ENCODE measurements at places on chromosomes 12 and 14.

DNA sequence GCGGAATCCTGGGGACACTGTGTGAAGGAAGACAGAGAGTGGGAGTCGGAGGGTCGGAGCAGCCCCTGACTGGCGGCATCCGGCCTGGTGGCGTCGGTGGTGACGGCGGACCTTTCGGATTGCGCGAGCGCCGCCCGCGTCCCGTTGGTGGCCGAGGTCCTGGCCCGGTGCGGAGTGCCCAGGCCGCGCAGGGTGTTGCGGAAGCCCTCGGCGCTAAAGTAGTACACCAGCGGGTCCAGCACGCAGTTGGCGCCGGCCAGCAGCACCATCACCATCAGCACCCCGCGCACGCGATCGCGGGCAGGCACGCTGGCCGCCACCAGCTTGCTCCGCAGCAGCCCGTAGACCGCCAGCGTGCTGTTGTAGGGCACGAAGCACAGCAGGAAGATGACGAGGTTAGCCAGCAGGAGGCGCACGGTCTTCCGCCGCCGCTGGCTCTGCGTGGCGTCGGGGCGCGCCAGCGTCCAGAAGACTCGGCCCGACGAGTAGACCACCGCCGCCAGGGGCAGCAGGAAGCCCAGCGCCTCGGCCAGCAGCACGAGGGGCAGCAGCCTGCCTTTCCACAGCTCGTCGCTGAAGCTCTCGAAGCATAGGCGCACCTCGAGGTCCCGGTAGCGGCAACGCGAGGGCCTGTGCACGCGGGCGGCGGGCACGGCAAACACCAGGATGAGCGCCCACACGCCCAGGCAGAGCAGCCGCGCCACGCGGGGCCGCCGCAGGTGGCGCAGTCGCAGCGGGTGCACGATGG, 13.1 kb upstream of the CHD4 start:
- DNase-seq, result peak; percentile 57
- H3K27me3 ChIP-seq, result no peaks in the 10 kb centered on the region
- peaks cover 5% of the 10 kb centered on the region for H3K36me3 ChIP-seq
- H3K4me3 ChIP-seq, result no peak overlapping the region

DNA sequence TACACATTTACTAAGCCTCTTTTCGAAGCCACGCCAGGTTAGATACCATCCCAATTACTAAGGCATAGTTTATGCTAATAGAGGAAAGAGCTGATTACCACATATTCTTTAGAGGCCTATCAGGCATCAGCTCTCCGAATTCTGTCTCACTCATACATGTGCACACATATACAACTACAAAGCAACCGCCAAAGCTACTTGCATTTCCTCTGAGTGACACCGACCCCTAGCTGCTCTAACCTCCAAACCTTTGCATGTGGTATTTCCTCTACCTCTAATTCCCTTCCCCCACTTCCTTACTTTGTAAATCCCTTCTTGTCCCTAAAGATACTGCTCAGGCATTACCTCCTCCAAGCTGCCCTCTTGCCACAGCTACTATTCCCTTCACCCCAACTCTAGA, 107.2 kb downstream of the DUSP6 start:
- peaks cover 2% of the 10 kb centered on the region for H3K27me3 ChIP-seq
- peaks cover 29% of the 10 kb centered on the region for H3K36me3 ChIP-seq
- DNase-seq, result peak; percentile 83
- peaks cover 61% of the 10 kb centered on the region for H3K4me1 ChIP-seq
- H3K27ac ChIP-seq, result peak overlapping the region; percentile 89
- peak overlapping the region; percentile 50 for H3K4me3 ChIP-seq

- no peaks in the 10 kb centered on the region for H3K36me3 ChIP-seq
- H3K27ac ChIP-seq, result no peak overlapping the region
Observed at GRCh38 chr14:75972801-75973421, 8.9 kb downstream of the TGFB3 start.

- DNase-seq, result no peak
- no peaks in the 10 kb centered on the region for H3K27me3 ChIP-seq
- H3K4me1 ChIP-seq, result peaks cover 51% of the 10 kb centered on the region
- no peak overlapping the region for H3K4me3 ChIP-seq
Observed at GRCh38 chr14:58281969-58282368, 16.4 kb upstream of the ARID4A start.

GRCh38 chr14:104978746-104979691, 845 bp upstream of the AHNAK2 start:
- DNase-seq, result no peak
- peaks cover 20% of the 10 kb centered on the region for H3K4me1 ChIP-seq
- H3K27me3 ChIP-seq, result peaks cover 24% of the 10 kb centered on the region
- H3K27ac ChIP-seq, result peak overlapping the region; percentile 48
- H3K4me3 ChIP-seq, result peak overlapping the region; percentile 27
- H3K36me3 ChIP-seq, result peaks cover 2% of the 10 kb centered on the region

DNA sequence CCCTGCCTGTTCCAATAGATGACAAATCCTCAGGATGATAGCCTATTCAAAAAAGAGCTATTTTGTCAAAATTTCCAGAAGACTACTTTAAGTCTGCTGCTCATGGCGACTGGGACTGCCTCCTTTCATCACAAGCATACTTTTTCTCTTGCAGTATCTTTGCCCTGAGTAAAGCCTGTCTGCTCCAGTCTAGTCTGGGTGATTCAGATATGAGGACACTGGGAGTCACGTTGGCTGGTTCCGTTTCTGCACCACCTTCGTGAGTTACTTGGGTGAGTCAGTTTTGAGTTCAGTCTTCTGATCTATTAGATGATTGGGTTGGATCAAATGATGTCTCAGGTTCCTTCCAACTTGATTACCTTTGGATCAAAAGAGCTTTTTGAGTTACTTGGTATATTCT, 301.3 kb upstream of the STXBP6 start:
- H3K4me1 ChIP-seq, result no peaks in the 10 kb centered on the region
- no peaks in the 10 kb centered on the region for H3K27me3 ChIP-seq
- no peaks in the 10 kb centered on the region for H3K36me3 ChIP-seq
- H3K27ac ChIP-seq, result no peak overlapping the region
- no peak overlapping the region for H3K4me3 ChIP-seq

GRCh38 chr12:49511410-49511809, 27.4 kb upstream of the KCNH3 start:
- no peak for DNase-seq

DNA sequence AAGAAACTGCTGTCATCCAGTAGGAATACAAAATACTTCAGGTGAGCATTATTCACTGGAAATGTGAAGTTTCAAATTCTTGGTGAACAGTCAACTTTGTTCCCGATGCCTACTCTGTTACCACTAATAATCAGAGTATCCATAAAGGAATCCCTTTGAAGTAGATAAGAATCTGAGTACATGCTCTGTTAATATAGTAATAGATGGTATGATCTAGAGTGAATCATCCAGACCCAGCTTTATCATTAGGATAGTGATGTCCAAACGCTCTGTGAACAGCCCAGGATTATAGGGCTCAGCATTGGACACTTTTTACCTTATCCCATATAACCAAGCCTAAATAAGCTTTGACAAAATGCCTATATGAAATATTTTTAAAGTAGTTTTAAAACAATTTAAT, 33.3 kb downstream of the PPP2R3C start:
- H3K27ac ChIP-seq, result no peak overlapping the region
- no peak for DNase-seq
- H3K4me1 ChIP-seq, result no peaks in the 10 kb centered on the region

GRCh38 chr12:73769337-73769736, 768.3 kb upstream of the ATXN7L3B start:
- H3K27ac ChIP-seq, result no peak overlapping the region
- H3K4me1 ChIP-seq, result no peaks in the 10 kb centered on the region
- no peak for DNase-seq
- no peaks in the 10 kb centered on the region for H3K27me3 ChIP-seq
- no peaks in the 10 kb centered on the region for H3K36me3 ChIP-seq
- no peak overlapping the region for H3K4me3 ChIP-seq

- no peaks in the 10 kb centered on the region for H3K36me3 ChIP-seq
- H3K4me1 ChIP-seq, result no peaks in the 10 kb centered on the region
- H3K27ac ChIP-seq, result no peak overlapping the region
- DNase-seq, result no peak
Observed at GRCh38 chr12:77097846-77098245, 32.5 kb upstream of the E2F7 start.

GRCh38 chr14:61153431-61153830, 127.7 kb downstream of the TMEM30B start:
- H3K27me3 ChIP-seq, result peaks cover 4% of the 10 kb centered on the region
- H3K27ac ChIP-seq, result no peak overlapping the region
- no peaks in the 10 kb centered on the region for H3K36me3 ChIP-seq
- no peaks in the 10 kb centered on the region for H3K4me1 ChIP-seq
- DNase-seq, result no peak

- H3K36me3 ChIP-seq, result peaks cover 24% of the 10 kb centered on the region
- H3K27ac ChIP-seq, result no peak overlapping the region
- peaks cover 28% of the 10 kb centered on the region for H3K4me1 ChIP-seq
- H3K4me3 ChIP-seq, result no peak overlapping the region
- no peak for DNase-seq
- no peaks in the 10 kb centered on the region for H3K27me3 ChIP-seq
Observed at GRCh38 chr14:89198544-89199329, 218.3 kb downstream of the FOXN3 start.

DNA sequence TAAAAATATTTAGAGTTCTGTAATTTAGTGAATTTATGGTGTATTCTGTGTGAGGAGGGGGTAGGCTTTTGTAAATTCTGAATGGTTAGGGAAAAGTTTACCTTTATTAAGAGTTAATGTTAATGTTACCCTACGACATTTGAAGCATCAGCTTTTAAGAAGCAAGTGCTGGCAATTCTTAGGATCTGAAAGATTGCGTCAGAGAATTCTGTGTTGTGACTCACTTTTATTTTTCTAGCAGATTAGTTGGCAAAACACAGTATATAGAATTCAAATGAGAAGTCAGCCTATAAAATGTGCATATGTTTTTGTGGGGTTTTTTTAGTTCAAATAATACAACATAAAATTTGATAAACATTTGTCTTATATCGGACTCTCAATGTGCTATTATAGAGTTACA, 97.6 kb downstream of the RAD52 start:
- peaks cover 19% of the 10 kb centered on the region for H3K4me1 ChIP-seq
- no peak for DNase-seq
- H3K4me3 ChIP-seq, result no peak overlapping the region
- H3K27ac ChIP-seq, result peak overlapping the region; percentile 62
- H3K36me3 ChIP-seq, result peaks cover 30% of the 10 kb centered on the region

DNA sequence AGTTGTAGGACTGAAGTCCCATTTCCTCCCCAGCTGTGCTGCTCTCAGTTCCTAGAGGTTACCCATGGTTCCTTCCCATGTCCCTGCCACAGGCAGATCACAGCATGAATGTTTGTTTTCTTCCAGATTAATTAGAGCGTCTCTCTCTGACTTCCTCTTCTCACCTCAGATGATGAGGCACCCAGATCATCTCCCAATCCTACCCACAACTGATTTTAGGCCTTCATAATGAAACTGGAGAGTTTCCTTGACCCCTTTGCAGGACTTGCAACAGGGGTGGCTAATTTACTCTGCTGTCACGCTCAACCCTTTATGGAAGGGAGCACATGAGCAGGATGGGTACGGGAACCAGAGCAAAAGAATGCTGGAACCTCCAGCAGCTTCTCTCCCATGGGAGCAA, 32.1 kb upstream of the TXNRD1 start:
- peaks cover 2% of the 10 kb centered on the region for H3K27me3 ChIP-seq
- no peak for DNase-seq
- peaks cover under 1% of the 10 kb centered on the region for H3K4me1 ChIP-seq
- H3K27ac ChIP-seq, result no peak overlapping the region
- no peak overlapping the region for H3K4me3 ChIP-seq
- no peaks in the 10 kb centered on the region for H3K36me3 ChIP-seq

DNA sequence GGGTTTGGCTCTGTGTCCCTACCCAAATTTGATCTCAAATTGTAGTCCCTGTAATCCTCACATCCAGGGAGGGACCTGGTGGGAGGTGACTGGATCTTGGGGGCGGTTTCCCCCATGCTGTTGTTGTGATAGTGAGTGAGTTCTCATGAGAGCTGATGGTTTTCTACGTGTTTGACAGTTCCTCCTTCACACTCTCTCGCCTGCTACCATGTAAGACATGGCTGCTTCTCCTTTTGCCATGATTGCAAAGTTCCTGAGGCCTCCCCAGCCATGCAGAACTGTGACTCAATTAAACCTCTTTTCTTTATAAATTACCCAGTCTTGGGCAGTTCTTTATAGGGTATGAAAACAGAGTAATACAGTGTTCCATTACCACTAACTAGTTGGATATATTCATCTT, 10.3 kb upstream of the LRRC23 start:
- peaks cover 26% of the 10 kb centered on the region for H3K4me1 ChIP-seq
- no peak for DNase-seq
- H3K4me3 ChIP-seq, result no peak overlapping the region
- H3K36me3 ChIP-seq, result peaks cover 10% of the 10 kb centered on the region
- H3K27me3 ChIP-seq, result no peaks in the 10 kb centered on the region

DNA sequence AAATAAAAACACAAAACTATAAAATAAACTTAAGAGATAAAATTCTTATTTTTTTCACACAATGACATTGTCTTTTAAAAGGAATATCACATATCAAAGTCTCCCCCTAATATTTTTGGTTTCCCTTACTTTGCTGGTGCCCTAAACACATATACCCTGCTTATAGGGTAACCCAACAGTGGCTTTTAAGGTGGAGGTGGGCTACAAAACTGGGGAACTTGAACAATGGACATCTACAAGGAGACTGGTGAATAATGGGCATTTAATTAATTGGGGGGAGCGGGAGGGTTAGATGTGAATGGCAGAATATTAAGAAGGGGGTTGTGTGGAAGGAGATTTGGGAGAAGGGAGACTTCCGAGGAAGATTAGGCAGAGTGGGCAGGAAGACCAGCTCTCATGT, 9.6 kb downstream of the B4GALNT1 start:
- no peaks in the 10 kb centered on the region for H3K36me3 ChIP-seq
- peaks cover 92% of the 10 kb centered on the region for H3K27me3 ChIP-seq
- H3K4me3 ChIP-seq, result no peak overlapping the region
- no peak overlapping the region for H3K27ac ChIP-seq
- no peak for DNase-seq
